Naive thymus-derived CD4-positive, alpha-beta T cell (primary cell): ENCODE measurements at places on chromosomes 16 and 17. TPM values are rescaled to one million over a fixed set of nuclear protein-coding genes. Genes with fewer than 3 reads are reported as not detected.

Gene KRT24
- total RNA-seq, result not detected

Gene HBZ
- total RNA-seq, result not detected

Gene CHST4
- total RNA-seq, result not detected

Gene CDIP1
- total RNA-seq, result 39.8 and 41.1 TPM in 2 replicates

Gene ACSM2A
- not detected for total RNA-seq

- no peak for DNase-seq
These were observed 10.7 kb downstream of the CYBC1 start for GRCh38 chr17:82439829-82440365.

GRCh38 chr17:8680466-8681169 lies 50.1 kb upstream of the MYH10 start:
- DNase-seq, result no peak

GRCh38 chr16:79988721-79989220 lies 388.2 kb upstream of the MAF start:
- no peak for DNase-seq

GRCh38 chr16:83138976-83139690 lies 512.4 kb downstream of the CDH13 start:
- no peak for DNase-seq

DNA sequence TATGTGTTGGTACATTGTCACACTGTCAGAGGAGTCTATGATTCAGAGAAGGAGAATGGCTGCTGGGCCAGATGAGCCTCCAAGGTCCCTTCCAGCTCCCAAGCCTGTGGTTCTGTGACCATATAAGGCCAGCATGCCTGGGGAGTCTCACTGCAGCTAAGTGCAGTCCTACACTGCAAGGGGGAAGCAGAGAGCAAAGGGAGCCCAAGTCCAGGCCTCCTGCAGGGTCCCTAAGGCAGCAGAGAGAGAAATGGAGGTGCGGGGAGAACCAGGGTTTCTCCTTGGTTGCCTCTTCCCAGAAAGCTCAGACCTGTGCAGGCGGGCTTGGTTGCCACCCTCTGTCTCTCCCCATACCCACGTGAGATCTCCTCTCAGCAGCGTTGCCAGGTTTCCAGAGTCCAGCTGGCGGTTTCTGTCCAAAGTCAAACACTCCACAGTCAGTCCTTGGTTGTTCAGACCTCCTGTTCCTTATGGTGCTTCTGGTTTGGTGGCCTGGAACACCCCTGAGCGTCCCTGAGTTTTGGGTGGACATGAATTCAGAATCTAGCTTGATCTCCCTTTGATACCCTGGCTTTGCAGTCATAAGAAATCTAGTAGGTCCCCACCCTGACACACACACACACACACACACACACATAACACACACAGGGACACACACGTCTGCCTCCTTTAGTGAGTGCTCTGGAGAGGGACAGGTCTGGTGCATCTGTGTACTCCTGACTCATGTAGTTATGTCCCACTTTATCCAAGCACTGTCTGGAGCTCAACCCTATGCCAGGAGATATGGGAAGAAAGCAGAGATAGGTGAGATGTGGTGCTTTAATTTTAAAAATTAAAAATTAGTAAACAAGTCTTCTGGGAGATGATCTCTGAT lies 78.8 kb downstream of the GNAO1 start:
- no peak for DNase-seq

- DNase-seq, result no peak
These were observed 26.2 kb downstream of the GPRC5B start for GRCh38 chr16:19858340-19859018.

DNA sequence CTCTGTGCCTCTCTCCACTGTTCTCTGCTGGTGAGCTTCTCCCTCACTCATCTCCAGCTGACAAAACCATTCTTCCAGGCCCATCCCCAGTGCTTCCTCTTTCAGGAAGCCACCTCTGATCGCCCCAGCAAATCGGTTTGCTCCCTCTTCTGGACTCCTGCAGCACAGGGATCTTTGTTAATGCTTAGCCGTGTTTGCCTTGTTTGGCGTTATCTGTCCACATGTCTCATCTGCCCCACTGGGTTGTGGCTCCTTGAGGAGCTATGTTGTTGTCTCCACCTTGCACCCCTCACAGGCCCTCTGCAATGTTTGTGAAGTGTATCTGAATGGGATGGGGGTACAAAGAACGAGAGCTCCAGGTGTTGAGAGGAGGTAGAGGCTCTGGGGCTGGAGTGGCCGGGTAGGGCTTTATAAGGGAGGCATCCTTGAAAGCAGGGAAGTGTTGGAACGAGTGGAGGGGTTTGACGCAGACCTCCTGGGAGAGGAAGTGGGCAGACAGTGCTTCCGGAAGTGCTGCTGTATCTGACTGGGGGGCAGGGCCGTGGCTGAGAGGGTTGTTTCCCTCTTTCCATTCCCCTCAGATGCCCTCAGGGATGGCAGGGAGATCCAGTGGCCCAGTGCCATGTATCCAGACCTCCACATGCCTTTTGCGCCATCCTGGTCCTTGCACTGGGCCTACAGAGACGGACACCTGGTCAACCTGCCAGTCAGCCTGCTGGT lies 27.8 kb downstream of the CASKIN2 start:
- peak; percentile 51 for DNase-seq

DNA sequence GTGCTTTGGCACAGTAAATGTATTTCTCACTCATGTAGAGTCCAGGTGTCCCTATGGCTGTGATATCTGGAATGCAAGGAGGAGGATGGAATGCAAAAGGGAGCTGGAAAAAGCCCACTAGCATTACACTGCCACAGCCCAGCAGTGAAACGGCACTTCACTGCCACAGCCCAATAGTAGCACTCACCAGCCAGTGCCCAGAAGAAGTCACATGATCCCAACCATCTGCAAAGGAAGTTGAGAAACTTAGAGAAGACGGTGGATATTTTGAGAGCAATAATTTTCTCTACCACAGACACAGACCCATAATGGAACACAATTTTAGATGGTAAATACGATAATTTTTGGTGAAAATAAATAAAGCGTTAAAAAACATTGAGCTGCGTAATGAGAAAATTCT lies 51.8 kb downstream of the C16orf82 start:
- no peak for DNase-seq

DNA sequence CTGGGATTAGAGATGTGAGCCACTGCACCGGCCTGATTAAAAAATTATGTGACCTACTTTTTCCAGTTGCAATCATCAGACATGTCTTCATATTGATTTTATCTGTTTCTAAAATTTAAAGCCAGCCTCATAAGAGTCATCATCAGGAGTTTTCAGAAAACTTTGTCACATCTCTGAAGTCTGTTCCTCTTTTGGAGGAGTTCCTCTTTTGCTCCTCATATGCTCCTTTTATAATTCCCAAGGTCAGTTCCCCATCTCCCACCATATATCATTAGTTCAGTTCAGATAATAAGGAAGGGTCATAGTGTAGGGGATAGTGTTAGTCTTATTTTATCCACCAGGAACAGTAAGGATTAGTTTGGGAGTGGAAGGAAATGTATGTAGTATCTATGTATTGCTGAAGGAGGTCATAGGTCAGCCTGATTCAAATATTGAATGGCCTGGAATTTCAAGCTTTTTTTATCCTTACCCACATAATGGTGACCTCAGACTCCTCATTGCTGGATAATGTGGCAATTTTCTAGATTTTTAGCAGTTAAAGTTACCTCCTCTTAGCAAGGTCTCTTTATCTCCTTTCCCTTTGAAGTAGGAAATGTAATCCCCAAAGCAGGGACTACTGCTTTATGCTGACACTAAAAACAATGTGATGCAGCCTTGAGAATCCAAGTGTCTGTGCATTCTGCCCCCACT lies 13.8 kb upstream of the DUSP14 start:
- no peak for DNase-seq

GRCh38 chr16:53061256-53061655 lies 6.5 kb downstream of the CHD9 start:
- no peak for DNase-seq

DNA sequence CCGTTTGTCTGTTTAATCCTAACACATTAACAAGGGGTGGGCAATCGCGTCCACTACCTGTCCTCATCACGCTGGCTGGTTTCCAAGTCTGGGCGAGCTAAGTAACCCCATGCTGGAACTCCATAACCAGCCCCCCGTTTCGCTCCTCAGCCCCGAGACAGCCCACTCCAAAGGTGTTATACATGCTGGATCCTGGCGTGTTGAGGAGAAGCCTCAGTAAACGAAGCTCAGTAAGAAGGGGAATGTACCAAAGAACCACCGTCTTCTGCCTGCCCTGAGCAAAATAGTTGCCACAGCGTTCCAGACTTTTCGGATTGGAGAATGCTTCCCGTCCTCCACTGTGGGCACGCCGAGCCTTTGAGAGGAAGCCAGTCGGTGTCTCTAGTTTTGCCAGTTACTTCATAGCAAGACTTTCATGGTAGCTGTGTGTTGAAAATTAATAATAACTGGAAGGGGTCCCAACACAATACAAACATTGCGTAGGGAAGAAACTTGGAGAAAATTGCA lies 16.1 kb upstream of the C17orf78 start:
- DNase-seq, result no peak

GRCh38 chr16:67801883-67802282 lies 4.5 kb downstream of the RANBP10 start:
- peak; percentile 51 for DNase-seq

DNA sequence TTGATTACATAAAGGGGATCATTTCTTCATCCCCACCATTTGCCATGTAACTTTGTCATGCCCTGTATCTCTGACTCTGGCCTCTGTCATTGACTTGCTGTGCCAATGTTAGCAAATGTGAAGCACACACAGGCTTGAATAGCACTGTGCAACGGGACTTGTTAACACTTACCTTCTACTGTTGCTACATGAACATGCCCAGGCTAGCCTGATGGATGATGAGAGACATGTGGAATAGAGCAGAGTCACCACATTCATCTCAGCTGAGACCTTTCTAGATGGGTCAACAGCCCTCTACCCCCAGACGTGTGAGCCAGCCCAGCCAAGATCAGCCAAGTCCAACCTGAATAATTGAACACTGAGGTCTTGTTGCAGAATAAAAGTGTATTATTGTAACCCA lies 162.1 kb upstream of the SALL1 start:
- DNase-seq, result no peak
